ENCODE measurements at places on chromosomes 2 and 18. TPM values are rescaled to one million over a fixed set of nuclear protein-coding genes. Genes with fewer than 3 reads are reported as not detected.

GRCh38 chr18:51656249-51656648, 458.8 kb upstream of the MEX3C start:
- DNase-seq: no peak

GRCh38 chr2:209619782-209620181, 151.8 kb upstream of the UNC80 start:
- DNase-seq: peak; percentile 12

- no peak for DNase-seq
Measured at GRCh38 chr2:124704071-124704925, 679.2 kb downstream of the CNTNAP5 start.

DNA sequence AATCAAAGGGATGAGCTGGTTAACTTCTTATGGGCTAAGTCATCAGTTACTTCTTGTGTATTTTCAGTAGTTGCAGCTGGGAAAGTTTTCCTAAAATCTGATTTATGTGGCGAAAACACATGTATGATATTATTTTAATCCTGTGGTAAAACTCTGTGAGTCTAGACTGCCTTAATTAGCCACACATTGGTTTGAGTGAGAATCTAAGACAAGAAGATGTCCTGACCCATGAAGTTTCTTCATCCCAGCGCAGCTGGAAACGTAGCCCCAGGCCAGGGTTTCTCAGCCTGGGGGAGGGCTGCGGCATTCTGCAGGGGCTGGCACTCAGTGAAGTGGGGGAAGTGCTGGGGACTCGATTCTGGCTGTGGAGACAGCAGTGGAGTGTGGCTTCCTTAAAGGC, 44.7 kb upstream of the INHBB start:
- DNase-seq: no peak

DNA sequence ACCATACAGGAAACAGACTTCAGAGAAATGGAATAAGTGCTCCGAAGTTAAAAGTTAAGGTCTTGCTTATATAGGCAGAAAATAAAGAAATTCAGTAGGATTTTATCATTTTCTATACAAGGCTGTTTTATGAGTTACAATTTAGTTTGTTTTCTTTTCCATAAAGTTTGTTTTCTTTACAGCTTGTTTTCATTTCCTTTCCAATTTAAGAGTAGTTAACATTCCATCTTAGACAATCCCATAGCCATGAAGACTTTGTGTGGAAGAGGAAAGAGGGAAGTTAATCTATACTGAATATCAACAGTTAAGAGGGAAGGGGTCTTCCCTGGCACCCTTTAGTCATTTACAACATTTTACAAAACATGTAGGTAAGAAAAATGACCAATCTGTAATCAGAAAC, 26.5 kb downstream of the TTC32 start:
- no peak for DNase-seq

DNA sequence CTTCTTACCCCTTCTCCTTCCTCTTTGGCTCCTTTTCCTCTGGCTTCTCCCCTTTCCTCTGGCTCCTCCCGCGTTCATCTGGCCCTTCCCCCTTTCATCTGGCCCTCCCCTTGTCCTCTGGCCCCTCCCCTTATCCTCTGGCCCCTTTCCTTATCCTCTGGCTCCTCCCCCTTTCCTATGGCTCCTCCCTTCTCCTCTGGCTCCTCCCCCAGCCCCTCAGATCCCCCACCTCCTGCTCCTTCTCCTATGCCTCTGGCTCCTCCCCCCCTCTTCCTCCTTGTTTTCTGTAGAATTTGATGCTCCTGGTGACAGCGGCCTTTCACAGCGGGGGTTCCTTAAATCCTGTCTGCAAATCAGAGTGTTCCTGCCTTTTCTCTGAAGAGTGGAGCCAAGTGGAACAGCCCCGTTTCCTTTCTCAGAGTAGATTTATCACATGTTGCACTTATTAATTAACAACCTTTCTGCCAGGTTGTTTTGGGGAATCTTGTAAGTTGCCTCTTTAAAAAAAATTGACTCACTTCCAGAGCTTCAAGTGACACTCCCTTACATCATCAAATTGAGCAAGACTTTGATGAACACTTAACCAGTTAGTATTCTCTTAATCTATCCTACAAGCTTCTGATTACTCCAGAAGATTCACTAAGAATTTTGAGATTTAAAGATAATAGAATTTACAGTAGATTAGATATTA, 27.9 kb downstream of the FABP1 start:
- DNase-seq: no peak

DNA sequence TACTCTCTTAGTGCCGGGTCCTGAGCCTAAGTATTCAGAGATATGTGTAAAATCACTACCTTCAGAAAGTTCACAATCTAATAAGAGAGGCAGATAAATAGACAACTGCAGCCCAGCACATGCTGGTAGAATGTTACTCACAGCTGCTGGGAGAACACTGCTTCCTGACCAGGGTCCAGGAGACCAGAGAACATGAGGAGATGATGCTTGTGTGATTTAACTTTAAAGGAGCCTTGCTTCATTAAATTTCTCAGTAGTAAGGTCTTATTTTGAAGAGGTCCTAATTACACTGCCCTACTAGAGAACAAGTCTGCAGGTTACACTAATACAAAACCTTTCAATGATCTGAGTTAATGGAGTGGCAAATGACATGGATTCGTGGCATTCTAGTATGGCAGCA, 209.9 kb upstream of the TRIB2 start:
- no peak for DNase-seq

DNA sequence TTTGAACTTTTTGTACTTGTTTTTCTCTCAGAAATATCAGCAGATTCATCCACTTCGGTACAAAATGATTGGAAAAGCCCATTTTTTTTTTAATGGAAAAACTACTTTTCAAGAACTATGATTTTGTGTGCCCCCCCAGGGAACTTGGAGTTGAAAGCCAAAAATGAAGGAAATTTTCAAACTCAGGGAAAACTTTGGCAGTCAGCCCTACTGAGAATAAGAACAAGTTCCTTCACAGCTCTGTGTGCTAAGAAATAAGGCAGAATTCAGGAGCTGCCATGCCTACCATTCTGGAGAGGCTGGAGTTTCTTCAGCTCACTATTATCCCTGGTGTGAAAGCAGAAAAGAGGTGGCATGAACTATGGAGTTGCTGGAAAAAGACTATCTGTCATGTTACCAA, 226.0 kb upstream of the SLC35G4 start:
- peak; percentile 17 for DNase-seq

DNA sequence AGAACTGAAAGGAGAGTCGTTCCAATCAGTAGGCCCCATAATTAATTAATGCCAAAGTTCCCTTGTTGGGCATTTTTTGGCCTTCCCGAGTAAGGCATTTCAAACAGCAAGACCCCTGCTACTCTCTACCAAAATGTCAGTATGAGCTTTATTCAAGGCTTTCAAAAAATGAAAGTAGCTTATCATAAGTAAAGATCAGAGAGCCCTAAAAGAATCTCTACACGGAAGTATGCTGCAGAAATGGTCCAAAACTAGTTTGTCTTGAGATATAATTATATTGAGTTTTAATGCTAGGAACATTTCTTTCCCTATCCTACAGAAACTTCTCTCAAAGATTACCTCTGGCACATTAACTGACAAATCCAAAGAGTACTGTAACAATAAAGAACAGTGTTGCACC, 43.9 kb downstream of the RTN4 start:
- no peak for DNase-seq

GRCh38 chr2:152573168-152573567, 144.1 kb downstream of the PRPF40A start:
- DNase-seq: no peak

GRCh38 chr2:58429014-58429875, 188.1 kb upstream of the FANCL start:
- DNase-seq: no peak

GRCh38 chr2:130345611-130346010, 2.9 kb downstream of the IMP4 start:
- no peak for DNase-seq

- no peak for DNase-seq
Measured at GRCh38 chr2:61763605-61764034, 90.2 kb downstream of the FAM161A start.

- no peak for DNase-seq
Measured at GRCh38 chr2:227610123-227610522, 4.5 kb downstream of the SCYGR3 start.

DNA sequence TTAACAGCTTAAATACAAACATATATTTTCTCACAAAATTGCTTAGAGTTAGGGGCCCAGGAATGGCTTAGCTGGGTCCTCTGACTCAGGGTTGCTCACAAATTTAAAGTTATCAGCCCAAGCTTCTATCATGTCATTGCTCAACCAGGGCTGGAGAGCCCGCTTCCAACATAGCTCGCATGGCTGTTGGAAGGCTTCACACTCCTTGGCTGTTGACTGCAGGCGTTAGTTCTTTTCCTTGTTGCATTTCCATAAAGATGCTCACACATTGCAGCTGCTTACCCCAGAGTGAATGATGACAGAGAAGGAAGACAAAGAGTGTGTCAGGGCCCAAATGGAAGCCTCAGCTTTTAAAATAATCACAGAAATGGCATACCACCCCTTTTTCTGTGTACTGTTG, 62.9 kb upstream of the TFPI start:
- DNase-seq: no peak

GRCh38 chr2:232927032-232927792, 57.1 kb downstream of the SNORC start:
- DNase-seq: no peak

- no peak for DNase-seq
Measured at GRCh38 chr2:43210467-43211303, 15.7 kb downstream of the ZFP36L2 start.

DNA sequence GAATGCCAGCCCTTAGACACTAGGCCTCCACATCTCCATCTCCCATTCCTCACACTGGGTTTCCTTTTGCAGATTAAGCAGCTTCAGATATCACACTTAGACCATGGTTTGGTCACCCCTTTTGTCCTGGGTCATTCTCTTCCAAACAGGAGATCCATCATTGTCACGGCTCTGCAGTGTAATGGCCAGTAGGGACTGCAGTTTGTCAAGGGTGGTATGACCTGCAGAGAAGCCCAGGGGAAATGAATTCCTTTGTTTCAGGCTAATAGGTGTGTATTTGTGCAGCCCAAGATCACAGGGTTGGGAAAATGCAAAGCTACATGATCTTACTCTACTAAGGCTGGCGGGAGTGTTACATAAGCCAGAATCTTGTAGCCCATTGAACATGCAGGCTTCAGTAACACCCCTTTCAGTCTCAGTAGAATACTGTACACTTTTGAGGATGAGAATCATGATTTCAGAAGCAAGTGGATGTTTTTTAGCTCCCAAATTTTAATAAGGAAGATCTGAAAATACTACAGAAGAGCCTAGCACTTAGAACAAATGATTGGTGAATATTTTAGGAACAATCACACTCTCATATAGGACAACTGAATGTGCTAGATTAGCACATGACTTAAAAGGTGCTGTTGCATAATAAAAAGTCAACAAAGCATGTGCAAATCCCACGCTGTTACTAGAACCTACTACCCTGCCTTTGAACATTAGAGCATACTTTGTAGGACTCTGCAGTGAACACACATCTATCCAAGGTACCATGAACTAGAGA, 24.0 kb upstream of the LPIN1 start:
- no peak for DNase-seq

DNA sequence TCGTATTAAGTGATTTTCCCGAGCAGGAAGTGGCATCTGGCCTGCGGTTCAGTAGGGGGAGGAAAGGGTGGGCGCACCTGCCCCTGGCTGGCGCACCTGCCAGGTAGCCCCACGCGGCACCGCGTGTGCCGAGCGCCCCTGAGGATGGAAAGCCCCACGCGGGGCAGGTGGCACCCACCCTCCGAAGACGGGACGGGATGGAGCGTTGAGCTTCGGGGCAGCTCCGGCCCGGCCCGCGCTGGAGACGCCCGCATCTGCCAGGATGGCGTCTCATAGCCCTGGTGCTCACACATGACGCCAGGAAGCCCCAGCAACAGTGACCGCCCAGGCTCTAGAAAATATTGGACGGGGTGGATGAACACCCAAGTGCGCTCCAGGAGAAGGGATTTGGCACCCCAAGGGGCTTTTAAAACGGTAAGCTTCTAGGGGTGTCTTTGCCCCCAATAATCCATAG, 2.5 kb upstream of the NFATC1 start:
- DNase-seq: no peak

DNA sequence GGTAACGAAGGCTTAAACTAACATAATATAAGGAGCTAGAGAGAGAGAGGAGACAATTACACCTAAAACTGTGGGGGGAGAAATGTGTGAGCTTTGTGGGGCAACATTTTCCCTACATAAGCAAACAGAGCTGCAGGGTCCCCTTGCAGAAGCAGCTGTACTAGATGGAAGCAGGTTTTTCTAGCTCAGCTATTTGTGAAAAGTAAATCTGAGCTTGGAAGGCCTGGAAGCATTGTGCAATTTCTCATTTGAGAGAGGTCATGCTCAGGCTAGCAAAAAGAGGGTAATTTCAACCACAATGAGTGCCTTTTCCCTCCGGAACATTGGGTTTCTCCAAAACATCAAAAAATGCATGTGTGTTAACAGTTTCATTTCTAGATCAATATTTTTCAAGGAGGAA, 130.0 kb downstream of the ARL4C start:
- no peak for DNase-seq

- DNase-seq: no peak
Measured at GRCh38 chr2:126751477-126751876, 95.5 kb downstream of the GYPC start.

DNA sequence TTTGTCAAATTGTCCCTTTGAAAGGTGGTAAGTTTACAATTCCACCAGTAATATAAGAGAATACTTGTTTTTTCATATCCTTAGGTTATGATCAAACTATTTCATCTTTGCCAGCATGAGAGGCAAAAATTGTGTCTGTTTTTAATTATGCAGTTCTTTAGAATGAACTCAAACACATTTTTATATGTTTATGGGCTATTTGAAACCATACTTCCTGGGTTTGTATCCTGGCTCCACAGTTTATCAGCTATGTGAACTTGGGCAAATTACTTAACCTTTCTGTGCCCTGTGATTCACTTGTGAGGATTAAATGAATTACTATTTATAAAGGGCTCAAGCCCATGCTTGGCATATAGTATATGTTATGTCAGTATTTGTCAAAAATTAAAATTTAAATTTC, 109.4 kb downstream of the TANC1 start:
- peak; percentile 57 for DNase-seq

DNA sequence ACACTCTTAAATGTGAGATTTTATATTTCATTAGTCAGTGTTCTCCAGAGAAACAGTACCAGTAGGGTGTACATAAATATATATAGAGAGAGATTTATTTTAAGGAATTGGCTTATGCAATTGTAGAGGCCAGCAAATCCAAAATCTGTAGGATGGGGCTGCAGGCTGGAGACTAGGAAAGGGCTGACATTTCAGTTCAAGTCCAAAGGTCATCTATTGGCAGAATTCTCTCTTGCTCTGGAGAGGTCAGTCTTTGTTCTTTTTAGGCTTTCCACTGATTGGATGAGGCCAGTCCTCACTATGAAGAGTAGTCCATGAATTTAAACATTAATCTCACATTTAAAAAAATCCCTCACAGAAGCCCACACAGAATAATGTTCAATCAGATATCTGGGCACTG, 170.8 kb upstream of the NCKAP5 start:
- no peak for DNase-seq

CENPA gene
- total RNA-seq: 33.1 TPM

NETO1 gene
- total RNA-seq: not detected

HOXD10 gene
- total RNA-seq: not detected

CNTNAP5 gene
- total RNA-seq: not detected

PLEKHH2 gene
- total RNA-seq: 1.1 TPM

TNFRSF11A gene
- 11.1 TPM for total RNA-seq

CCBE1 gene
- total RNA-seq: not detected

NYAP2 gene
- not detected for total RNA-seq

KLHL30 gene
- not detected for total RNA-seq

ICA1L gene
- 3.7 TPM for total RNA-seq

AOX1 gene
- total RNA-seq: 0.23 TPM
